ENCODE measurements at places on chromosomes 16 and 17. TPM values are rescaled to one million over a fixed set of nuclear protein-coding genes. Genes with fewer than 3 reads are reported as not detected.

Gene KIF2B
- total RNA-seq, result not detected

Gene ZPBP2
- total RNA-seq, result not detected

Gene OR3A3
- total RNA-seq, result not detected

Gene SDR42E2
- total RNA-seq, result not detected

Gene ZG16
- not detected for total RNA-seq

Gene CDYL2
- 12.1 TPM for total RNA-seq

Gene NDRG4
- total RNA-seq, result 8.6 TPM

Gene PRRT2
- 5.0 TPM for total RNA-seq

Gene ADAM11
- 0.29 TPM for total RNA-seq

Gene ADORA2B
- total RNA-seq, result 0.86 TPM

Gene GPRC5C
- 12.9 TPM for total RNA-seq

DNA sequence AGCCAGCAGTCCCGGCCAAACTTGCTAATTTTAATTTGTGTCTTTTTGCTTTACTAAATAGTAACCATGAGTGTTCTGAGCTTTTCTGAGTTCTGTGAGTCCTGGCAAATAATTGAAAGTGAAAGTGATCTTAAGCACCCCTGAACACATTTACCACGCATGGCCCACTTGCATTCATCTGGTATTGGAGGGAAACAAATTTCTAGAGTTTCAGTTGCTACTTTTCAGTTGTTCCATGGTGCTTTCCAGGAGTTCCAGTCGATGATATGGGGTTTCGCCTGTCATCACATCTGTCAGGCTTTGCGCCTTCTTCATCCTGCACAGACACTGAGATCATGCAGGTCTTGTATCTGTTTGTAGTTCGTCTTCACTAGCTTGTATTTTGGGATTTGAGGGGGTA, 44.1 kb downstream of the CRLF3 start:
- DNase-seq, result no peak

GRCh38 chr16:57807252-57807967, 5.1 kb upstream of the KIFC3 start:
- no peak for DNase-seq

GRCh38 chr16:87725596-87726235, 40.1 kb downstream of the KLHDC4 start:
- DNase-seq, result no peak

GRCh38 chr17:79812353-79813258, 15.7 kb upstream of the CBX8 start:
- DNase-seq, result no peak

DNA sequence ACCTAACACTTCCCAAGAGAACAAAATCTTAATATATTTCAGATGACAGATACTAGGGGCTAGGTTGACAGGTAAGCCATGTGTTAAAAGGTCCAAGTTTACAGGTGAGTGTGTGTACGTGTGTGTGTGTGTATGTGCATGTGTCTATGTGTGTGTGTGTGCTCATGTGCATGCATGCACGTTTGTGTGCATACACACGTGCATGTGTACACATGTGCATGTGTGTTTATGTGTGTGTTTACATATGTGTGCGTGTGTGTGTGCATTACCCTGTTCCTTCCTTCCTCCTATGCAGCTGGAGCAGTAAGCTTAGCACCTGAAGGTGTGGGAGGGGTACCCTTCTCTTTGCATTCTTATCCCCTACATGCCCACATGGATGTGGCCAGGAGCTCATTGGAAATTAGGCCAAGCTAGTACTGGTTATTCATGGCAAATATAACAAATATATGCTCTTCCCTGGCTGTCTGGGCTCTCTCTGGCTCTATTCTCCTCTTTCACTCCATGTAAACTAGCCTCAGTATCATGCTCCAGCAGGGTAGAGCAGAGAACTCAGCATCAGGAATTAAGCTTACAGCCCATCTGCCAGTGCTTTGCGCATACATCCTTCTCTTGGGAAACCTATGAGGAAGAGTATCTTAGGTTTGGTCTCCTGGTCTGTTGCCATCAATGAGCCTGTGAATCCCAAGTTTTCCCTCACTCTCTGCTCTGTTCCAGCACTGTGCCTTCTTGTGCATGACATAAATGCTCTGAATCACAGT, 258.0 kb upstream of the MYOCD start:
- no peak for DNase-seq

DNA sequence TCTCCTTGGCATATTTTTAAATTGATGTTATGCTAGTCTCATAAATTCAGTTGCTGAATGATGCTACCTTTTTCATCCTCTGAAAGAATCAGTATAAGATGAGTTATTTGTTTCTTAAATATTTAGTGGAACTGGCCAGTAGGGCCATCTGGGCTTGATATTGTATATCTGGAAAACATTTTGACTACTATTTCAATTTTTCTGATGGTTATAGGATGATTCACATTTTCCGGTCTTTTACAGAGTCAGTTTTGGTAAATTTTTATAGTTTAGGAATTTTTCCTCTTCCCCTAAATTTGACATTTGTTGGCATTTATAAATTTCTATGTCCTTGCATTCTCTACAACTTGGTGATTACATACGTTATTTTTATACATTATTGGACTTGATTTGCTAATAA, 296.3 kb upstream of the AXIN2 start:
- no peak for DNase-seq

DNA sequence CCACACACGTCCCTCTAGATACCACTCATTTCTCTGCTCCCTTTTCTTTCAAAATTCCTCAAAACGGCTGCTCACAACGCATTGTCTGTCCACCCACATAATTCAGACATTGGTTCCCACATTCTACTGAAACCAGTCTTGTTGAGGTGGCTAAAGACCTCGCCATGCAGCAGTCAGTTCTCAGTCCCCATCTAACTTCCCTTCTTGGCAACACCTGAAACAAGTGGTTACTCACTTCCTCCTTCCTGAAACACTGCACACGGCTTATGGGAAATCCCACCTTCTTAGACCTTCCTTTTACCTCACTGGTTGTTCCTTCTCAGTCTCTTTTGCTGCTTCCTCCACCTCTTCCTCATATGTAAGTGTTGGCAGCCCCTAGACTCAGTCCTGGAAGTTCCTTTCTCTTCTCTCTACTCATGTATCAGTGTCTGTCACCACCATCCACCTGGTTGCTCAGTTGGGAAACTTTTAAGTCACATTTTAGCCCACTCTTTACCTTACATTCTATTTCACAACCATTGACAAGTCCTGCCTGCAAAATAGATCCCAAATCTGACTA, 277.1 kb downstream of the CEP112 start:
- DNase-seq, result no peak

DNA sequence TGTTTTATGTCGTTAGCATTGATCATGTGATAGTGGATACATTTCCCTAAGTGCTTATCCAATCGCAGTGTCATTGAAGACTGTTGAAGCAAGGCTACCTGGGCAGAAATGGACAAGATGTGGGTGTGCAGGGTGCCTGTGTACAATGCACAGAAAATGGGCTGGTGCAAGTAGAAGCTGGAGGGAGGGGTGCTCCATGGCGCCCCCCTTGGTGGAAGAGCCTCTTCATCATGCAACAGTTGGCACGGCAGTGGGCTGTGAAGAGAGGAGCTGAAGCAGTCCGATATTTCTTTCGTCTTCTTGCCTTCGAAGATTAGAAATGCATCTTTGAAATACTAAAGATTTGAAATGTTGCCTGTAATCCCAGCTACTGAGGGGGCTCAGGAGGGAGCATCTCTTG, 100.5 kb downstream of the PLCG2 start:
- DNase-seq, result no peak

DNA sequence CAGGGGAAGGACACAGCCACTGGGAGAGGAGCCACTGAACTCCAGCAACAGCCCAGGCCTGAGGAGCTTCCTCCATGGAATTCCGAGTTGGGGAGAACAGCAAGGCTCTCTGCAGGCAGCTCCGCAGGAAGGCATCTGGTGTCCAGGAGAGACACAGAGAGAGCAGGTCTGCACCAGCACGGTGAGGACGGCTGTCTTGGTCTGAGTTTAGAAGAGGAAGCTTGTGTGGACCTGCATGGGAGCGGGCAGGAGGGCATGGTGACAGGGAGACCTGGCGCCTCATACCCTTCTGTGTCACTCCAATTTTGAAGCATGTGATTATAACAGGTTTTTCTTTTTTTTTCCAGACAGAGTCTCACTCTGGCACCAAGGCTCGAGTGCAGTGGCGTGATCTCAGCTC, 6.4 kb downstream of the SLC38A10 start:
- DNase-seq, result no peak

- no peak for DNase-seq
These were observed 372.8 kb downstream of the TOX3 start for GRCh38 chr16:52174168-52174567.

- DNase-seq, result no peak
These were observed 3.4 kb downstream of the ZNF688 start for GRCh38 chr16:30567991-30568638.

DNA sequence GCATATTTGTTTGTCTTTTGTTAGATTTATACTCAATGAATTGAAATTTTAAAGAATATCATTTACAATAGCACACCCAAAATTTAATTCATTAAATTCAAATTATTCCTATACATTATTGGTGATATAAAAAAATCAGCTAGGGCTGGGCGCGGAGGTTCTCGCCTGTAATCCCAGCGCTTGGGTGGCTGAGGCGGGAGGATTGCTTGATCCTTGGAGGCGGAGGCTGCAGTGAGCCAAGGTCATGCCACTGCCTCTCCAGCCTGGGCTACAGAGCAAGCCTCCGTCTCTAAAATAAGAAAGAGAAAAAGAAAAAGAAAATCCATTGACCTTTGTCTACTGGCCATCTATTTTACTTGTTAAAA, 4.5 kb upstream of the PRDM7 start:
- no peak for DNase-seq

- no peak for DNase-seq
These were observed 1.5 kb downstream of the TNRC6C start for GRCh38 chr17:77959926-77960521.

DNA sequence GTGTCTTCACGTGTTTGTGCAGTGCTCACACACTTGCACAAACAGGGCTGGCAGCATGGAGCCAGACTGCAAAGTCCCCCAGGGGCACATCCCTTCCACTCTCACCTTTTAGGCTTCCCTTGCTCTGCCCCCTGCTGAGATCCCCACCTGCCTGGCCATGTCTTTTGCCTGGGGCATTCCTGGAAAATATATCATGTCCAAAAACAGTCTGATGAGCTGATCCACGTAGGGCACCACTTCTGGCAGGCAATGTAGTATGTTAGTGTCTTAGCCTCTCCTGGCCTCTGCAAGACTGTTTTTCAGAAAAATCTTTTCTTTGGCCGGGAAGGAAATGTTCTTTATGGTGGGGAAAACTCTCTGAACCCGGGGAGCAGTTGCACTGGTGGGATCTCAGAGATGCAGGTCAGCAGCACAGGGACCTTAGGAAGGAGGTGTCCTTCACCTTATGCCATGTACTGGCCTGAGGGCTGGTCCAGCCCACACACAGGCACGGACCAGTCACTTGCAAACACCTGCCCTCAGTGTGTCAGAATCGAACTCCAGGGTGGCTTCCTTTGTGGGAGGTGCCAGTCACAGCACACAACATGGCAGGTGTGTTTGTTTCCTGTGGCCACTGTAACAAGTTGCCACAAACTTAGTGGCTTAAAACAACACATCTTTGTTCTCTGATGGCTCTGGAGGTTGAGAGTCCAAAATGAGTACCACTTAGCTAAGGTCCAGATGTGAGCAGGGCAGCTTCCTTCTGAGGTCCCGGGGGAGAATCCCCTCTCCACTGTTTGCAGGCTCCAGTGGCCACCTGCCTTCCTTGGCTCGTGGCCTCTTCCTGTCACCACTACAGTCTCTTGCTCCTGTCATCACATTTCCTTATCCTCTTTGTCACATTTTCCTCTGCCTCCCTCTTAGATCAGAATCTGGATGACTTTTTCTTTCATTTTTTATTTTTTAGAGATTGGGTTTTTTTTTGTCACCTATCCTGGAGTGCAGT, 46.6 kb downstream of the MPRIP start:
- DNase-seq, result peak; percentile 32

DNA sequence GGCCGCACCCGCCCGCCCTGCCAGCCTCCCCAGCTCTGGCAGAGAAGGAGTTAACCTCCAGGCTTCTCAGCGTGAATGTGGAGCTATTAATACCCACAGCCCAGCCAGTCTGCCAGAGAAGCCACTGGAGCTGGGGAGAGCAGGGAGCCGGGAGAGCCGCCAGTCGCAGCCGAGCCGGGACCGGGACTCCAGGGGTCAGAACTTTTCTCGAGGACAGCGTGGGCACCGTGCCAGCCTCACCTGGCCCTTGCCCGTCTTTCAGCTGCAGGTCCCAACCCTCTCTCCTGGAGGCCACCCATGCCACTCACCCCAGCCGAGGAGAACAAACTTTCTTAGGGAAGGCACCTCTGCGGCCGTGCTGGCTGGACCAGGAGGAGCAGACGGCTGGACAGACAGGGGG, 33.8 kb upstream of the SBK1 start:
- no peak for DNase-seq

DNA sequence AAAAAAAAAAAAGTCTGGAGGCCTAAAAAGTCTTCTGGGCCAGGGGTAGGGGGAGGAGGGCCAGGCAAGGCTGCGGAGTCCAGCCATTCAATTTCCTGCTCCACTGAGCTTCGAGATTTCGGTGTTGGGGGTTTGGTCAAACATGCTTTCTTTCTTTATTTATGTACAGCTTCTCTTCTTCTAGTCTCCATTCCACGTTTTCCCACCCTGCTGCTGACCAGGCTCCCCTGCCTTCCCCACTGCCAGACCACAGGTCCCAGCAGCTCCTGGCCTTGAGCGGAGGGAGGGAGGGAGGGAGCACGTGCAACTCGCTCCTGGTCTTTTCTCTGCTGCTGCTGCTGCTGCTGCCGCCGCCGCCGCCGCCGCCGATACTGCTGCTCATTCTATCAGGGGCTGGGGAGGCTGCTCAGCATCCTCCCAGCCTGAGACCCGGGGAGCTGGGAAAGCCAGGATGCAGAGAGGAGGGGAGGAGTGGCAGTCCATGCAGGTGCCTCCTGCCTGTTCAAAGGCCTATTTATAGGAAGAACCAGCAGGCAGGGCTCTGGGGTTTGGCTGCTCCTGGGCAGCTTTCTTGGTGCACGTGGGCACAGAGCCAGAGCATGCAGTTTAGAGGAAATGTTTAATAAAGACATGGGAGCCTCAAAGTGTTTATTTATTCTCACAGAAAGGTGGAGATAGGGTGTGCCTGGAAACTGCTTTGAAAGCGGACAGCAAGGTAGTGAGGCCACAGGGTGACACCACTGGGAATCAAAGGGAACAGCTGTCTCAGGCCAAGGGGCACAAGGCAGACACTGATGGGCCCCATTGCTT, 23.4 kb upstream of the ZFHX3 start:
- peak; percentile 82 for DNase-seq

DNA sequence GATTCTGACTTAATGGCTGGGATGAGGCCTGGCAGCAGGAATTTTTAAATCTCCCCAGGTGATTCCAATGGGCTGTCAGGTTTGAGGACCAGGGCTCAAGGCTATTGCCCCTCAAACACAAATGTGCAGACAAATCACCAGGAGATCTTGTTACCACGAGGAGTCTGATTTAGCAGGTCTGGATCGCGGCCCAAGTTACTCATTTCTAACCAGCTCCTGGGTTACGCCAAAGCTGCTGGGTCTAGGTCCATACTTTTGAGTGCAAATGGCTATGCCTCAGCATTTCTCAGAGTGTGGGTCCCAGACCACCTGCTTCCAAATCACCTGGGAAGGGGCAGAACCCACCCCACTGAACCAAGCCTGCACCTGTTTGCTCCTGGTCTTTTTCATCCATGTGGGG, 33.1 kb downstream of the CNGB1 start:
- DNase-seq, result no peak

- DNase-seq, result no peak
These were observed 99.2 kb downstream of the ZNF778 start for GRCh38 chr16:89316701-89317100.

- DNase-seq, result peak; percentile 82
These were observed at the start of gene IKZF3 for GRCh38 chr17:39863918-39864746. IKZF3 (minus strand) TSS chr17:39864312; CDS start chr17:39864126, 186 bp downstream.
